ENCODE measurements at places on chromosomes 16 and 17.

DNA sequence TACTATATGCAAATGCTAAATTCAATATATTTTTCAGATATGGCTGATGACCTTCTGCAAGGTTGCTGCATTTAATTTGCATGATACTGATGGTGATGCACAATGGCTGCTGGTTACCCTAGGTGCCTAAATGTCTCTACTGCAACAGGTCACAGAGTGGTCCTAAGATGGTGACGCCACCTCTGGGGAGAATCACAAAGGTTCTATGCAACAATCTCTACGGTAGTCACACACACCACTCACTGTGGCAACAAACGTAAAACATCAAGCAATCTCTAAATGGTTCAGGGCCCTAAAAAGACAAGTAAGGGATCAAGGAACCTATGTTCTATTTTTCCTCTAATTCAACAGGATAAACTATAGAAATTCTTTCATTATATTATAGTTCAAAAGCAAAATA is 293.3 kb downstream of the CEP112 start:
- DNase-seq: no peak

GRCh38 chr17:9308069-9308468 is 267.6 kb downstream of the STX8 start:
- no peak for DNase-seq

DNA sequence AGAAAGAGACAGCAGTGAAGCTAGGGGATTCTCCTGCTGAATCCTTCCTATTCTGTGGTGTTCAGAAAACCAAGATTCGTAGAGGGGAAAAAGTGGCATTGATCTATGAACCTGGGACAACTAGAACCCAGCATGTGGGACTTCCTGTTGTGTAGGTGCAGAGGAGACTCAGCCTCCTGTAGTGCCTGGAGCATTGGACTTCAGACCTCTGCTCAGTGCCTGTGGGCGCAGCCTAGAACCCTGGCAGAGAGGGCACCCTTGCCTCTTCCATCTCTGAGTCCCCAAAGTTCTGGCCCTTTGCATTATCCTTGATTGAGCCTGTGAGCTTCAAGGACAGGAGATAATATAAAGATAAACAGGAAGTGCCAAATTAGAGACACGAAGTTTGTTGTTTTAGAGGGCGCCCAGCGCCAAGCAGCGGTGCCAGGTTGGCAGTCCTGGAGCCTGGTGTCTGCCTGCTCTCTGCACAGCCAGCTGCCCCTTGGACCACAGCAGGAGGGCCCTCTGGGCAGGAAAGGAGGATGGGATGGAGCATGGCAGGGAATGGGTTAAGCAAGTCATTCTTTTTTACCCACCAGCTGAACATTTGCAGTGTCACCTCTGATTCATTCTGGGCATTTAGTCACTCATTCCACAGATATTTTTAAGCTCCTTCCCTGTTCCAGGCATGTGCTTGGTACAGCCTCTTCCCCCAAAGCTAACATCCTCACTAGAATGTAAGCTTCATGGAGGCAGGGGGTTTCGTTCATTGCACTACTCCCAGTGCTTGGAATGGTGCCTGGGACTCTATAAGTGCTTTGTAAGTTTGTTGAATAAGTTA is 11.9 kb upstream of the SP6 start:
- DNase-seq: no peak

DNA sequence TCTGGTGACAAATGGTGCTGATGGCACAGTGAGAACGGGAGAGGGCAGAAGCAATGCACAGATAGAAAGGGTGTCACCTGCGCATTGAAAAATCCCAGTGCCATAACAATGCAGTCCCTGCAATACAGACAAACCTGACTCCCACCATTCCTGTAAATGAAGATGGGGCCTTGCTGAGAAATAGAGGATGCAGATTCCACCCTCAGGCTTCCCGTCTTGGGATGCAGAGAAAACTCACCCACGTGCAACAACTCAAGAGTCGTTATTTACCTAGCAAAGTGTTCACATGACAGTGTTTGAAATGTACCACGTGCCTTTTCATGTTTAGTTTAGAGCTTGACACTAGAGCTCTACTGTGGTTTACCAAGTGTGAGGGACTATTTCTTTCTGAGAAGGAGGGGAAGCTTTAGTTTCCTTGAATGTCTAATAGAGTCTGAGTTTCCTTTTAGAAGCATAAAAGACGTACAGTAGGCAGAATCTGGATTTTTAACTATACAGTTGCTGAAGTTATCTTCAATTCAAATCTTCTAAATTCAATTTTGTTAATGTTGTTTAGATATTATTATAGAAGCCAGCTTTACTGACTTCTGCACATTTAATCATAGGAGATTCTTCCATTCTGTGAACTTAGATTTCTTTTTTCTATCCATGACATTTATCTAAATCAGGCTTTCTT is 35.6 kb downstream of the WWOX start:
- DNase-seq: no peak

- no peak for DNase-seq
Measured at GRCh38 chr17:49822829-49823228, 25.0 kb downstream of the TAC4 start.

- DNase-seq: no peak
Measured at GRCh38 chr16:10610499-10611184, 30.2 kb upstream of the EMP2 start.

GRCh38 chr16:27378871-27379481 is 23.0 kb upstream of the IL21R start:
- no peak for DNase-seq

DNA sequence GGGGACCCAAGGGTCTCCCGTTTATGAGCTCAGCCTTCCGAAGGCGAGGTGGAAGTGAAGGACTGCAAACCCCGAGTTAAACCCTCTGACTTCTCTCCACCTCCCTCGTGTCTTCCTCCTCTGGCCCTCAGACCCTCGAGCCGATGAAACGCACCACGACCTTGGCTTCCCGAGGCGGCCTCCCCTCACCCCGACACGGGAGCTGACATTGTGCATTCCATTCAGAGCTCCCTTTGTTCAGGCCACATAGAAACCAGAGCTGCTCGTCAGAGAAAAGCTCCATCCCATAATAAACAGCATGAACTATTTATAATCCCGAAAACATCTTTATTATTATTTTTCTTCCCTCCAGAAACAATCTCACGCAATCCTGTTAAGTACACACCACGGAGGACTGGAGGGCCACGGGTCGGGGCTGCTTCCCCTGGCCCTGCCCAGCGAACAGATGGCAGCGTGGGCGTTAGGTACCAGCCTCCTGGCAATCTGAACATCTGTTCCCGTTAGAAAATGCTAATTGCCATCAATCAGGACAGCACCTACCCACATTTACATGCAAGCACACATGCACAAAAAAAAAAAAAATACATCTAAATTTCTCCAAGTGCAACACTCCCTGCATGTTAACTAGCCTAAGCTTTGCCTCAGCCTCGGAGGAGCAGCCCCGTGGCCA is 145.7 kb downstream of the RBFOX3 start:
- no peak for DNase-seq

DNA sequence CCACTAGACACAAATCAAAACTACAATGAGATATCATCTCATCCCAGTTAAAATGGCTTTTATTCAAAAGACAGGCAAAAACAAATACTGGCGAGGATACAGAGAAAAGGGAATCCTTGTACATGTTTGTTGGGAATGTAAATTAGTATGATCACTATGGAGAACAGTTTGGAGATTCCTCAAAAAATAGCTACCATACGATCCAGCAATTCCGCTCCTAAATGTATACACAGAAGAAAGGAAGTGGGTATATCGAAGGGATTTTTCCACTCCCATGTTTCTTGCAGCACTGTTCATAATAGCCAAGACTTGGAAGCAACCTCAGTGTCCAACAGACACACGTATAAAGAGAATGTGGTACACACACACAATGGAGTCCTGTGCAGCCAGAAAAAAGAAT is 35.3 kb downstream of the KATNIP start:
- no peak for DNase-seq

DNA sequence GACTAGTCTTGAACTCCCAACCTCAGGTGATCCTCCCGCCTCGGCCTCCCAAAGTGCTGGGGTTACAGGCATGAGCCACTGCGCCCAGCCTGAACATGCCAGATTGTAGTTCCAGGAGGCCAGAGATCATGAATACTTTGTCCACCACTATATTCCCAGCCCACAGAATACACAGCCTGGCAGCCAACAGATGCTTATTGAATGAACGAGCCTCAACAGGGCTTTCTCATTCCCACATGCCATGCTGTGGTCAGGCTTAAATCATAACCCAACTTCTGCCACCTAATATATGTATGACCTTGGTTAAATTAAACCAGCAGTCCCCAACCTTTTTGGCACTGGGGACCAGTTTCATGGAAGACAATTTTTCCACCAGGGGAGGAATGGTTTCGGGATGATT is 3.1 kb upstream of the TMEM219 start:
- DNase-seq: no peak

DNA sequence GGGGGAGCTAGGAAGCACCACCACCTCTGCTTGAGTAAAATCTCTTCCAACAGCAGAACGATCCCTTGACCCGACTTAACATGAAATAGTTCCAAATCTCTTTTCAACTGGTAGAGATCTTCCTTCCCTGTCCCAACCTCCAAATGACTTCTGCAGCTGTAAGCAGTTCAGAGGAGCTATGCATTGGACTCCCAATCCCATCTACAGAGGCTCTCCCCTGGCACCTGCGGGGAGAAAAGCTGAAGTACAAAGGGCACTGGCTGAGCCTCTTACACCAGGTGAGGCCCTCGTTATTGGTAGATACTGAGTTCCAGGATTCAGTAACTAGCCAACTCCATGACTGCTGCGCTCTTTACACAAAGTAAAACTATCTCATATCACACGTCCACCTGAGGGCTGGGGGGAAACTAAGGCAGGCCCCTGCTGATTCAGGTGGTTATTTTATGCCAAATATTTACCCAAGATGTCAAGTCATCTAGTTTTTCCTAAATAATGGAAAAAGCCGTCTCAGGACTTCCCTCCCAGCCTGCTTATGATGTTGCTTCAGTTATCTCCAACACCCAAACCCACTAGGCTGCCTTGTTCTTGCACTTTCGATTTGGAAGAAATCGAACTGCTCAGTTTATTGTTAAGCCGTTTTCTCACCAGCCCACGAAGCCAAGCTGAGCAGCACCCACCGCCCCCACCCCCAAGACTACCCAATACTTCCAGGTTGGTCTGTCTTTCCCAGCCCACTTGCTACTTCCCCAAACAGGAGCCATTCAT is 3.2 kb downstream of the ACTG1 start:
- DNase-seq: no peak

- DNase-seq: peak; percentile 95
Measured at GRCh38 chr17:15341385-15341849, at the start of gene TEKT3. Gene TEKT3, minus strand, starts transcription at chr17:15341597. Its CDS starts 10,012 bp downstream, at chr17:15331585.

DNA sequence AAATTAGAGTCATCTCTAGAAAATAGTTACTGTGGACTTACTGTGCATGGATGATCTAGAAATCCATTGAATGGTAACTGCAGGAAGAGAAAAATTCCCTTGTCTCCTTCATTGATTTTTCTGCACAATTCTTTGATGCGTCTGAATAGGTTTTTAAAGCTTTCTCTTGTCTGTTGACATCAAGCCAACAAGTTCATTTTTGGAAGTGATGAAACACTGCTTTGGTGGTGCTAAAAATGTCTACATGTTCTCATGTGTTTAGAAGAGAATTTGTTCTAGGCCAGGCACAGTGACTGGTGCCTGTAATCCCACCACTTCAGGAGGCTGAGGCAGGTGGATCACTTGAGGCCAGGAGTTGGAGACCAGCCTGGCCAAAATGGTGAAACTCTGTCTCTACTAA is 57.1 kb upstream of the AXIN2 start:
- DNase-seq: no peak

DNA sequence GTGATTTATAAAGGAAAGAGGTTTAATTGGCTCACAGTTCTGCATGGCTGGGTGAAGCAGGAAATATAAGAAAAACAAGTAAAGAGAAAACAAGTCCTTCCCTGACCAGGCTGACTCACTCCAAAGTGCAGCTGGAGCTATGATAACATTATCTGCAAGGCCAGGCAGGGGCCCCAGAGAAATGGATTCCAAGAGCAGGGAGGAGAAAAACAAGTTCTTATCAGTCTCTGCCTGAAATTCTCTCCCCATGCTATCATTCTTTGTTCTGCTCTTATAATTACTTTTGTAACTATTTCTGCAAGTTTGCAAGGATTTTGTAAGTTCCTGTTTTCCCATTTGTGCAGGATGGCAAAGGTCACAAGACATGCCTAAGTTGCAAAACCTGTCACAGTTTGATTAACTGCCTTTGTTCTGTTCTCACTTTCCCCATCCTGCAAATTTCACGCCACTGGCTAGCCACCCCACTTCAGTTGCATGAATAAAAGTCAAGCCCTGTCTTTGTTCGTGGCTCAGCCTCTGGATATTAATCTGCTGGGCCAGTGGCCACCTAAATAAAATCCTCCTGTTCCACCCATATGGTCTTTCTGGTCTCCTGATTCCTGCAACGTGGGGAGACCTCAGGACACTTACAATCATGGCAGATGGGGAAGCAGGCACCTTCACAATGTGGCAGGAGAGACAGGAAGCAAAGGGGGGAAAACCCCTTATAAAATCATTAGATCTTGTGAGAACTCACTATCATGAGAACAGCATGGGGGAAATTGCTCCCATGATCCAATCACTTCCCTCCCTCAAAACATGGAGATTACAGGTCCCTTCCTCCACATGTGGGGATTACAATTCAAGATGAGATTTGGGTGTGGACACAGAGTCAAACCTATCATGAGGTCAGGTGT is 13.1 kb downstream of the ABCA9 start:
- DNase-seq: no peak

- no peak for DNase-seq
Measured at GRCh38 chr17:80153004-80153403, 6.1 kb upstream of the EIF4A3 start.

GRCh38 chr17:1095090-1095852 is 84.5 kb downstream of the ABR start:
- DNase-seq: no peak

DNA sequence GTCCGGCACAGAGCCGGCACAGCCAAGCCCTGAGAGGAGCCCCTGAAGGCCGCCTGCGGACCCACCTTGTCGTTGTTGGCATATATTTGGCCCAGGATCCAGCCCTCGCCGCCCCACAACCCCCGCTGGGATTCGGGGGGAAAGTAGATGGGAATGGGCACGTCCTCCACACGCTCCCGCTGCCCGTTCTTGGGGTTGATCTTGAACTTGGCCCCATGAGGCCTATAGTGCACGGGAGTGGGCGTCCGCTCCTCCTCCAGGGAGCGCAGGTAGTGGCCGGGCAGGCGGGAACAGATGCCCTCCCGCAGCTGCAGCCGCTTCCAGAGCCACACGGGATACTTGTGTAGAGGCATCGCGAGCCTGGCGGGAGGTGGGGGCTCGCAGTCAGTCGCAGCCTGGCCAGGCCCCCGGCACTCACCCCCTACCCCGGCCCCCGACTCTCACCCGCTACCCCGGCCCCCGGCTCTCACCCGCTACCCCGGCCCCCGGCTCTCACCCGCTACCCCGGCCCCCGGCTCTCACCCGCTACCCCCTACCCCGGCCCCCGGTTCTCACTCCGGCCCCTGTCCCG is 387 bp downstream of the MRPL28 start:
- peak; percentile 72 for DNase-seq

GRCh38 chr17:45693792-45694191 is 90.3 kb upstream of the CRHR1 start:
- DNase-seq: no peak

DNA sequence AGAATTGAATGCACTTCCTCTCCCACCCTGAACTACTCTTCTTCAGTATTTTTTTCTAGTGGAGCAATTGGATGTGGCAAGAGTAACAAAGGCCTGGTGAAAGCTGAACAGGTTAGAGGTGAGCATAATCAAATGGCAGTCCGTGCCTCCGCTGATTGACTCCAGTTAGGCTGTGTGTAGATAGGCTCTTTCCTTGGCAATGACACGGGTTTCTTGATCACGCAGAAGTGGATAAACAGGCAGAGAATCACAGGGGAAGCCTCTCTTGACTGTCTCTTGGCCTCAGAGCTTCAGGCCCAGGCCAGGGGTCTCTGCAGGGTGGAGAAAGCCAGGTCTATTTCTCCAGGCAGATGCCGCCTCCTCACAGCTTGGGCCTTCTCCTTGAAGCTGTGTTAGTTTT is 4.2 kb downstream of the CD300LB start:
- peak; percentile 1 for DNase-seq
